Esophagus squamous epithelium (tissue), 5 donors: ENCODE measurements at places on chromosomes 7 and 10.
A peak's percentile ranks its signal among the peaks of the same experiment; 100 is the strongest.

DNA sequence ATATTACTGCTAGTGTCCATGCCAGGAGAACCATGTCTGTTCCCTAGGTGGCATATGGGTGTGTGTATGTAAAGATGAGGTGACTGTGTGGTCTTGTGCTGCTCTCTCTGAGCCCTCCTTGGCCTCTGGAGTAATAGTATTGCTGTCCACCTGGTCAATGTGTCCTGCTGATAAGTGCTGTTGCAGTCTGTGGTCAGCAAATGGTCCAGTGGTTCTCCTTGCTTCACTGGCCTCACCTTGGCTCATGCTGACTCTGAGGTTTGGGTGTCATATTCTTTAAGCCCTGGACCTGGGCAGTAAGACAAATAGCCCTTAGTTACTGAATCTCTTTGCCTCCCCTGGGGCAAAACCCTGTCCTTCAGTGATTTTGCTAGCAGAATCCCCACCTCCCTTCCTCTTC, 56.8 kb downstream of the TPST1 start:
- no peak for DNase-seq

DNA sequence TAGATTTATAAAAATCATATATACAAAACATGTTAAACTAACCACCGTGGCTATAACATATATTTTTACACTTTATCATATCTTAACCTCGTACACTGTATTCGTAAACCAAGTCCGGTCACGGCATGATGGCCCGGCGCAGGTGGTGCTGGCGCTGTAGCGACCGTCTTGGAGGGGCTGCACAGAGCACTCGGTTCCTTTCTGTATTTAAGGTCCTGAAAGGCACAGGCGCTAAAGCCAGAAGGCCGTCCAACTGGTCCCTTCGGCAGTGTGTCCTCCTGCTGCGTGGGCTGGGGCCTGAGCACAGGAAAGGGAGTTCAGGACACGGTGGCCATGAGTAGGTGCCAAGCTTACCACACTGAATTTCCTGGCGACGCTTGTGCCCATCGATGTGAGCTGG, 33.8 kb downstream of the AMZ1 start:
- no peak for DNase-seq

- no peak for DNase-seq
Measured at GRCh38 chr10:121753726-121754476, 155.7 kb upstream of the FGFR2 start.

DNA sequence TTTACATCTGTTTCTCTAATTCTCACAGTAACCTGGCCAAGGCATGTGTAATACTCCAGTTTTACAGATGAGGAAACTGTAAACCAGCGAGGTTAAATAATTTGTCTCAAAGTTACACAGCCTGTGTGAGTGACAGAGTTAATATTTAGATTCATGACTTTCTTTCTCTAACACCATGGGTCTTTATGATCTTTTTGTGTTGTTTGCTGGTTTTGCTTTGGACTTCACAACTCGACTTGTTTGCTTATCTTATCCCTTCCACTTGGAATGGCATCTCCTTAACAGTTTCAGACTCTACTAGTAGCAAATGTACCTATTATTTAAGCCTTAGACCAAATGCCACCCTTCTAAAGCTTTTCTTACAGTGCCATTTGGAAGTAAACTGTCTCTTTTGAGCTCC, 34.4 kb downstream of the MXI1 start:
- no peak for DNase-seq

DNA sequence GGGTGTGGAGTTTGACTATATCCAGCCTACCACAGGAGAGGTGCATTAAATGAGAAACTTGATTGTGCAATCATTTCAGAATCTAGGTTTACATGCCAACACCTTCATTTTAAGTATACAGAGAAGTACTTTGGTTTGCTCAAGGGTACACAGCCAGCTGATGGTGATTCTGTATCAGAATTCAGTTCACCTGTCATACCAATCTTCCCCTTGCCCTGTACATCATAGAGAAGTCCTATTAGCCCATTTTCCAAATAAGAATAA, 35.0 kb upstream of the PPP1R17 start:
- DNase-seq, result no peak

DNA sequence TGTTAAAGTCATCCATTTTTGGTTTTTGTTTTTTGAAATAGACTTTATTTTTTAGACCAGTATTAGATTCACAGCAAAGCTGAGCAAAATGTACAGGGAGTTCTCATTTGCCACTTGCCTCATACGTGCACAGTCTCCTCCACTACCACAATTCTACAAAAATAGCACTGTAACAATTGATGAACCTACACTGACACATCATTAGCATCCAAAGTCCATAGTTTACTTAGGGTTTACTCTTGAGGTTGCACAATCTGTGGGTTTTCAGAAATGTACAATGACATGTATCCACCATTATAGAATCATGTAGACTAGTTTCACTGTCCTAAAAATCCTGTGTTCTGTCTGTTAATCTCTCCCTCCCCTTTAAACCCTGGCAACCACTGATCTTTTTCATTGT, 125.8 kb upstream of the PDSS1 start:
- no peak for DNase-seq

- peak; percentile 25 for DNase-seq
Measured at GRCh38 chr7:4883372-4884144, at the start of gene RADIL. Gene RADIL (minus strand): TSS chr7:4883716. CDS start chr7:4878139, 5,577 bp downstream.

DNA sequence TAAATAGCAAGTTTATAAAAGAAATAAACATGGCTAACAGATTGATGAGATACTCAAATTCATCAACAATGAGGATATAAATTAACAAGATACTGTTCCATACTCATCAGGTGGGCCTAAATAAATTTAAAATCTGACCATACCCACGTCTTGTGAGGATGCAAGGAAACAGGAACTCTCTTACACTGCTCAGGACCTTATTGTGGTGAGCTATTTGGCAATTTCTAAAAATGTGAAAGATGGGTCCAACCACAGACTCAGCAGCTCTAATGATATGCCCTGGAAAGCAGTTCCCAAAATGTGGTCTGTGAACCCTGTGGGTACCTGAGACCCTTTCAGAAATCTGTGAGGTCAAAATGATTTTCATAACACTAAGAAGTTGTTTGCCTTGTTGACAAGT, 21.5 kb downstream of the RPP38 start:
- DNase-seq, result no peak

- DNase-seq, result no peak
Measured at GRCh38 chr10:1115607-1115955, 59.4 kb downstream of the WDR37 start.

DNA sequence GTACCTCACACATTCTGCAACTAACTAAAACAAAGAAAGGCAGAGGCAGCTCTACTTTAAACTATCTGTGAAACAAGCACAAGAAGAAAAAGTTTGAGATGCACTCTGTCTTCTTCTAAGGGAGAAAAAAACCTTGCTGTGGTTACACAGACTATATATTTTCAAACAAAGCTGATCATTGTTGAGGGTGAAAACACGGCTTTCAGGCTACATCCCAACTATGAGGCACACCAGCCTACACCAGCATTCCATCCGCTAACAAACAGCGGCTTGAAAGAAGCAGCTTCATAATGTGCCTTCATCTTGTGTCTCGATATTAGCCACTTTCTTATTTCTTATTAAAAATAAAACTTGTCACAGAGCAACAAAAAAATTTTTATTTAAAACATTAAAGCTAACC, 79.1 kb downstream of the USP6NL start:
- DNase-seq, result no peak

DNA sequence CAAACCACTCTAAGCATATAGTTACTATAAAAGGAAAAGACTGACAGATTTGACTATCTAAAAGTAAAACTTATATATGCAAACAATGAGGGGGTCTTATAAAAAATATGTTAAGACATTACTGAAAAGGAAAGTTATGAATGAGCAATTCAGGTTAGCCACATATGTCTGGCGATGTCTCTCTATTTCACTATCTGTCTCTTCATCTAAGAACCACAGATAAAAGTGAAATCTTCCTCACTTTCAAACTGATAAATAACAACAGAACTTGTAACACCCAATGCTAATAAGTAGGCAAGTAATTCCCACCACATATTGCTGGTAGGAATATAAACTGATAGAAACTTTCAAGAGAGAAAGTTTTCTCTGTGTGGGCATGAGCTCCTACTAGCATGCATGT, 138.2 kb downstream of the CHCHD3 start:
- DNase-seq, result no peak

DNA sequence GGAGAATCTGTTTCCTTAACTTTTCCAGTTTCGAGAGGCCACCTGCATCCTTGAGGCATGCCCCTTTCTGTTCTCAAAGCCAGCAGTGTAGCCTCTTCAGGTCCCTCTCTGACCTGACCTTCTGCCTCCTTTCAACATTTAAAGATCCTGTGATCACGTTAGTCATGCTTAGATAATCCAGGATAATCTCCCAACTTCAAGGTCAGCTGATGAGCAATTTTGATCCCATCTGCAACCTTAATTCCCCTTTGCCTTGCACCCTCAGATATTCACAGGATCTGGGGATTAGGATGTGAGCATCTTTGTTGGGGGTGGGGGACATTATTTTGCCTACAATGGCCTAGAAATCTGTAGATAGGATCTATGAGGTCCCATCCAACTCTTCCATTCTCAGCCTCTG, 8.0 kb downstream of the HKDC1 start:
- no peak for DNase-seq

DNA sequence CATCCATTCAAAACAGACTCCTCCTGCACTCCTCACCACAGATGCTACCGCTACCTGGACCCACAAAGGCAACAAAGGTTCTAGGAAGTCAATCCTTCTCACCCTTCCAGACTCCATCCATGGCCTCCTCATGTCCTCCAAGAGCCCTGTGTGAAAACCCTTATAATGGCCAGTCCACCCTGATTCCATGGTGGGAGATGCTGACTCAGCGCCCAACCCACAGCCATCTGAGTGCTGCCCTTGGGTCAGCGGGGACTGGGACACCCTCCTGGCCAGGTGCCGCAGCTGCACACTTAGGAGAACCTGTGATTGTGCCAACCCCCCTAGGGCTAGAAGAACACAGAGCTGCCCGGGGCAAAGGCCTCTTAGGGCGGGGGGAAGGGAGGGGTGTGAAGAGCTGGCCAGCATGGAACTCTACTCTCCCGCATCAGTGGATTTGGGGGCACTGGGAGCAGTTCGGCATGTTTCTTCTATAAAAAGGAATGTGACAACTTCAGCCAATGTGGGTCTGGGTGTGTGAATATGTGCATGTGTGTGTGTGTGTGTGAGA, 25.4 kb downstream of the TMEM273 start:
- no peak for DNase-seq

DNA sequence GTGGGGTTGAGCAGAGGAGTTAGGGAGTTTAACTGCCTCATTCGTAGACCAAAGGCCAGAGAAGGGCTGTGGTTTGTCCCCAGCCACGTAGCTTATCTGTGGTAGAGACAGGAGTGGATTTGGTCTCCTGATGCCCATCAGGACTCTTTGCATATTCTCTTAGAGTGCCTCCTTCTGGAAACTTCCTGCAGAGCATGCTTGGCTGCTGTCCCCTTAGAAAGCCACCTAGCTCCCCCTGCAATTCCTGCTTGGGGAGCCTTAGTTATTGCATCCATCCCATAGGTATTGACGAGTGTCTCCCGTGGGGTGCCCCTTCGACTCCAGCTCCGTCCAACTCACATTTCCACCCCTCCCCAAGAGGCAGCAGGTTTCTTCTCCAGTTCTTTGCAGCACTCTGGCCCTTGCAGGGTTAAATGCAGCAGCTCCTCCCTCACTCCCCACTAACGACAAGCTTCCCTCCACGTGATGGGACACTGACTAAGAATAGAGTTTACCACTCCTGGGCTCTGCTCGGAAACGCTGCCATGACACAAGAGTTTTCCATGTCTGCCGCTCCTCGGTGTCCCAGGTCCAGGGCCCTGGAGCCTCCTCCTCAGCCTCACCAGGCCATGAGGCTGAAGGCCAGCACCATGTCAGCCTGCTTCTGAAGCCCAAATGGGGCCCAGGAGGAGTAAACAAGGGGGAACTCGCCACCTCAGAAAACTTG, 147.8 kb upstream of the UNC5B start:
- no peak for DNase-seq

- DNase-seq, result no peak
Measured at GRCh38 chr7:92681633-92682032, 91.4 kb upstream of the FAM133B start.

- no peak for DNase-seq
Measured at GRCh38 chr7:128110641-128111364, 79.6 kb upstream of the LRRC4 start.

DNA sequence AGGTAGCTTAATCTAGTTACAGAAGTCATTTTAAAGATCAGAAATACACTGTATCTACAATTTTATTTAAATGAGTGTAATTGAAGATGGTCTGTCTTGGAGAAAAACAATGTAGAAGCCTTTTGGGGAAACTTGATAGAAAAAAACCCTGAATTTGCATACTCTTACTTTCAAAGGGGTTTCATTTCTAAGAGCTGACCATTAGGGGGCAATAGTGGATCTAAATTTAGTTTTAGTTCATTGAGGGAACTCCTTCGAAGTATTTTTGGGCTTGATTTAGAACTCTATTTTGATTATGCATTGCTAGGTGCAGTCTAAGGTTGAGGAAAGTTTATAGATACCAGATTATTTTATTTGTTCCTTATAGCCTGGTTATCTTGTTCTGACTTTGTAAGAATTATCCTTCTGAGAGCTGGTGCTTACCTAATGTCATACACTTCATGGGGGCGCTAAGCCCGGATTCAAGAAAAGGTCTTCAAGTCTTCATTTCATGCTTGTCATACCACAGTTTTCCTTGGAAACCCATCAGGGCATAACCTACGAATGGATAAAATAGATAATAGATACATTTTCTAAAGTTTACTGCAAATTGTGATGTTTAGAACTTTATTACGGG, 69.1 kb upstream of the MXI1 start:
- no peak for DNase-seq

DNA sequence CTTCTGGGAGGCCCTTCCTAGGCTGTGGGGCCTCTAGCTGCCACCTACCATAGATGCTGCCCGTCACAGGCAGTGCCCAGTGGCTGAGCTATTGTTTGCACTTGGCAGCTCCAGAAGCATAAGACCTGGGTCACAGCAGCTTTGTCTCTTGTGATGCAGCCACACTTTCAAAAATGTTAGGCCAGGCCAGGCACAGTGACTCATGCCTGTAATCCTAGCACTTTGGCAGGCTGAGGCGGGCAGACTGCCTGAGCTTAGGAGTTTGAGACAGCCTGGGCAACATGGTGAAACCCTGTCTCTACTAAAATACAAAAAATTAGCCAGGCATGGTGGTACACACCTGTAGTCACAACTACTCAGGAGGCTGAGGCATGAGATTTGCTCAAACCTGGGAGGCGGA, 9.5 kb upstream of the KAZALD1 start:
- no peak for DNase-seq

DNA sequence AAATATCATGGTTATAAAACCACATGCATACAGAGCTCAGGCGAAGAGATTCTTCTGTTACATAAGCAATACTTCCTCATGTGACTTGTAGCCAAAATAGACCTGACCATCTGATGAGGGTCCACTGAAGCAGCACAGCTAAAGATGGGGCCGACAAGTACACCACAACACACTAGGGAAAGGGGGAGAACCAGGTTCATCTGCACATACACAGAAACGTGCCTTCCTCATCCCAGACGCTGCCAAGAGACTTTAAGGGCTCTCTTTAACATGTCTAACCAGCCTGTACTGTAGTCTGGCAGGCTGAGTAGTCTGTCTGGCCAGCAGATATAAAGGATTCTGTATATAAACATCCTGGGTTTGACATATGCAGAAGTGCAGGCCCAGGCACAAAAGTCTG, 30.3 kb downstream of the ERCC6 start:
- DNase-seq, result no peak
